ENCODE measurements at places on chromosomes 2 and 18.

- peak; percentile 44 for DNase-seq
These were observed at the start of gene RNF152 for GRCh38 chr18:61892683-61893308. Gene RNF152 (minus strand): TSS chr18:61893007. CDS start chr18:61816463, 76,544 bp downstream.

GRCh38 chr18:54117853-54118773 lies 106.4 kb downstream of the MBD2 start:
- no peak for DNase-seq

GRCh38 chr2:236601316-236602202 lies 31.9 kb downstream of the ACKR3 start:
- DNase-seq, result no peak

GRCh38 chr2:207531032-207531952 lies 1.5 kb downstream of the CREB1 start:
- DNase-seq, result no peak

GRCh38 chr18:63186520-63187222 lies 132.9 kb downstream of the BCL2 start:
- DNase-seq, result no peak

DNA sequence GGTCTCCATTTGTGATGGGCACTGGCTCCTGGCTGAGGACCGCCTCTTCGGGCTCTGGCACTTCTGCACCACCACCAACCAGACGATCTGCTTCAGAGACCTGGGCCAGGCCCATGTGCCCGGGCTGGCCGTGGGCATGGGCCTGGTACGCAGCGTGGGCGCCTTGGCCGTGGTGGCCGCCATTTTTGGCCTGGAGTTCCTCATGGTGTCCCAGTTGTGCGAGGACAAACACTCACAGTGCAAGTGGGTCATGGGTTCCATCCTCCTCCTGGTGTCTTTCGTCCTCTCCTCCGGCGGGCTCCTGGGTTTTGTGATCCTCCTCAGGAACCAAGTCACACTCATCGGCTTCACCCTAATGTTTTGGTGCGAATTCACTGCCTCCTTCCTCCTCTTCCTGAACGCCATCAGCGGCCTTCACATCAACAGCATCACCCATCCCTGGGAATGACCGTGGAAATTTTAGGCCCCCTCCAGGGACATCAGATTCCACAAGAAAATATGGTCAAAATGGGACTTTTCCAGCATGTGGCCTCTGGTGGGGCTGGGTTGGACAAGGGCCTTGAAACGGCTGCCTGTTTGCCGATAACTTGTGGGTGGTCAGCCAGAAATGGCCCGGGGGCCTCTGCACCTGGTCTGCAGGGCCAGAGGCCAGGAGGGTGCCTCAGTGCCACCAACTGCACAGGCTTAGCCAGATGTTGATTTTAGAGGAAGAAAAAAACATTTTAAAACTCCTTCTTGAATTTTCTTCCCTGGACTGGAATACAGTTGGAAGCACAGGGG lies 5.5 kb downstream of the TMEM37 start:
- no peak for DNase-seq
